ENCODE measurements at places on chromosomes 16 and 17.

GRCh38 chr17:74547736-74548135 lies 1.8 kb upstream of the CD300C start:
- no peak for DNase-seq

GRCh38 chr17:9985646-9986045 lies 80.6 kb upstream of the RCVRN start:
- no peak for DNase-seq

GRCh38 chr16:30359871-30360170 lies 4.7 kb upstream of the CD2BP2 start:
- no peak for DNase-seq

- peak; percentile 66 for DNase-seq
Observed at GRCh38 chr16:2473999-2474876, 689 bp upstream of the TBC1D24 start.

DNA sequence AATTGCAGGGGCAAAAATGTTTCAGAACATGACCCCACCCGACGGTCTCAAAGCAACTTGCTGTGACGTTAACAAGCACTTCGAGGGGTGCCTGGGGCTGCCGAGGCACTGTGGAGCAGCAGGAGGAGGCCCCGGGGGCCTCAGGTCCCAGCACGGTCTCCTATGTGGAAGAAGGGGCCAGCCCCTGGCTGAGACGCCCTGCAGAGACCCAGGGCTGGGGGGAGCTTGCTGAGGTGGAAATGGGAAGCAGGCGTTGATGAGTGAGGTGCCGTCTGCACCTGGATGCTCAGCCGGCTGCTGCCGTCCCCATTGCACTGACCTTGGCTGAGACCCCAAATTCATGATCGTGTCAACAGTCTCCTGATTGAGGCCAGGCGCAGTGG lies 46.5 kb downstream of the NT5M start:
- DNase-seq: no peak

DNA sequence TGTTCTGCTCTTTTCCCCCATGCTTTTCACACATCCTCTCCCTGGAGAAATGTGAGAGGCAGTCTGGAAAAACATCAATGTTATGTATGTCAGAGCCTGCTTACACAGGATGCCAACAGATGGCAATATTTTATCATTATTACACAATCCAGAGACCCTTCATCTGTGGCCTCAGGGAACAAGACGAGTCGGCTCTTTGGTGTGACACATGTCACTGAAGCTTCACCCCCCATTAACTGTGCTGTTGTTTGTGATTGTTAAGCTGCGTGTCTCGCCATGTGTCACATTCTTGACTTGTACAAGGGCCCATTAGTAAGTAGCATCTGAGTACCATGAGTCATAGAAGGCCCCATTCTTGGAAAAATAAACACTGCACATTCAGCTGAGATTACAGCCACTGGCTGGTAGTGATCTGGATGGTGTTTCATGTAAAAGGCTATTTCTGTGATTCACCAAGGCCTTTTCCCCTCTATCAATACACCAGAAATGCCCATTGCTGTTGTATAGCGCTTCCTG lies 682.1 kb upstream of the SOX9 start:
- DNase-seq: peak; percentile 95

- DNase-seq: no peak
Observed at GRCh38 chr17:32298721-32299579, 33.3 kb downstream of the RHBDL3 start.

DNA sequence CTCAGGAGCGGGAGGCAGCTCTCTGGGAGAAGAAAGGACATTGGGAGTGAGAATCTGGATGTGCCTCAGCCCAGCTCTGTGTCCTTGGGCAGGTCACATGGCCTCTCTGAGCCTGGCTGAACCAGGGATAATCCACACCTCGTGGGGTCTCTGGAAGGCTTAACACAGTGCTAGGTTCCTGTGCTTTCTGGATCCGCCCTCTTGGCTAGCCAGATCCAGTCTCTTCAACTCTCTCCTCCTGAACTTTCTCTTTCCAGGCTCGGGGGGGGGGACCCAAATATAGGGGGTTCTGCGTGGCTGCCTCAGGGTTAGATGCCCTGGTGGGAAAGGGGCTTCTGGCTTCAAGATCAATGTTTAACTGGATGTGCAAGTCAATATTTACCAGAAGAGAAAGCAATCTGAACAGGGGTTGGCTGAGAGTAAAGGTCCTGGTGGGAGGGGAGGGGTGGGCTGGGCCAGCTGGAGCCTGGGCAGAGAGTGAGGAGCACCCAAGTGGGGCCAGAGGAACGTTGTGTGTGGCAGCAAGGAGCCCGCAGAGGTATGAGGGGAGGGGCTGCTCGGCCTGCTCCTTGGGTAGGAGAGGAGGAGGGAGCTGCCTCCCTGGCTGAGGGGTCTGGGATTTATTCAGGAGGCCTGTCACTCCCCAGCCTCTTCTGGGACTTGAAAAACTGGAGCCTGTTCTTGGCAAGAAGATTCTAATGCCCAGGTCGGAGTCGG lies at the start of gene SERPINF2:
Gene SERPINF2 (plus strand): TSS at position 501 of the 717 bp plus-strand sequence. CDS start 2,125 bp downstream, outside the sequence.
- DNase-seq: peak; percentile 38

DNA sequence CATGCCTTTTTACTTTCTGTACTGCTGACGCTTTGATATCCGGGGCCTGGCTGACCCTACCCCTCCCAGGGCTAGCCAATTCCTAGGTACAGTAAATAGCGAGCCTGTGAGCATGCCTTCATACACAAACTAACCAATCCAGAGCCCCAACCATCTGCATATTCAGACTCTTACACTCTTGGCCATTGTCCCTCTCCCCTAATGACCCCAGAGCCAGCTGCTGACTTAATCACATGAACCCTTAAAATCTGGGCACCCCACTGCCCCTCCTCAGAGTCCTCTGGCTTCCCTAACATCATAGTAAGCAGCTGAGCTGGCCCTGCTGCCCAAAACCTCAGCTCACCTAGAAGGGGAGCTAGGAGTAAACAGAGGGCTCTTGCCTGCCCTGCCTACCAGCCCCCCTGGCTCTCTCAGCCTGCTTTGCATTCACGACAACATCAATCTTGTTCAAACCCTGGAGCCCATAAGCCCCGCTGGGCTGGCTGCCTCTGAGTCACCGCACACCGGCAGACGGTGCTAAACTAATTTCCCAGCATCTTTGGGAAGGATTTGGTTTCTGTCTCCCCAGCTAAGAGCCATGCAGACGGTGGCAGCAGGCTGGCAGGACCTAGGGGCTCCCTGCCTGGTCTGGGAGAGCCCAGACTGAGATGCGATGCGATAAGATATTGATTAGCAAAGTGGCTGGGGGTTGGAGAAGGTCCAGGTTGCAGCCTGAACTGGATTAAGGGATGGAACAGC lies 63.2 kb downstream of the CLEC19A start:
- peak; percentile 20 for DNase-seq

DNA sequence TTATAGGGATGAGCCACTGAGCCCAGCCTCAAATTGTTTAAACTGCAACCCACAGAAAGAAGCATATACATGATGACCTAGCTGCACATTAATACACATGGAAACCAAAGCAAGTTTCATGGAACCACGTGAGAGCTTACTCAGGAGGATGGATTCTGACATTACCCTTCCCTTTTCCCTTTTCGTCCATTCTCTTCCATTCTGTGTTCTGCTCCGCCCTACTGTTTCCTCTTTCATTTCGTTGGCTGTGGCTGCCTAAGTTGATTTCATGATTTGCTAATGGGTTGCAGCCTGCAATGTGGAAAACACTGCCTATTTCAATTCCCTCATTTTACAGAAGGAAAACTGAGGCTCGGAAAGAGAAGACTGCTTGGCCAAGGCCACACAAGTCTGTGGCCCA lies 176.5 kb downstream of the C16orf78 start:
- no peak for DNase-seq

GRCh38 chr16:84398701-84399100 lies 30.4 kb downstream of the ATP2C2 start:
- DNase-seq: no peak

GRCh38 chr16:74709441-74709877 lies 8.8 kb upstream of the MLKL start:
- peak; percentile 77 for DNase-seq

DNA sequence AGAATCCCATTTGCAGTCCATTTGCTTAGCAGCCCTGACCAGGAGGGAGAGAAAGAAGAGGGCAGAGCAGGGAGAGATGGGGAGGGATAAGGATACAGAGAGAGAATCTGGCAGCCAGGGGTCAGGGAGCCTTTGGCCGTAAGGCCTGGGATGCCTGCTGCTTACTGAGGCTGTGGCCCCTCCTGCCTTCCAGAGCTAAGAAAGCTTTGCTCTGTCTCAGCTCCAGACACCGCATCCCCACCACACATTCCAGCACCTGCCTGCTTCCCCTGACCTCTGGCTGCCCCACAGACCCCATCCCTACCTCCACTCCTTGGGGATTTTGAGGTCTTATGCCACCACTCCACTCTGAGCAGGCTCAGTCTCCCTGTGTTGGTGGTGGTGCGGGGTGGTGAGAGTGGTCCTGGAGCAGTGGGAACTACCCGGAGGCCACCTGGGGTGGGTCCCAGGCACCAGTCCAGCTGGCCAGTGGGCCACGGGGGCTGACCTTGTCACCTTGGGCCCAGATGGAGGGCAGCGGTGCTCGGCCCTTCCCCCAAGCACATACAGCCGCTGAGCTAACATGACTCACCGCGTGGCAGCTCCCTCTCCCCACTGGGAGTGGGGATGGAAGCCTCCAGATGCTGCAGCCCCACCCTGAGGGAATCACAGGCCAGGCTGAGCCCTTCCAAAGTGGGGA lies 58.3 kb downstream of the RAI1 start:
- no peak for DNase-seq

DNA sequence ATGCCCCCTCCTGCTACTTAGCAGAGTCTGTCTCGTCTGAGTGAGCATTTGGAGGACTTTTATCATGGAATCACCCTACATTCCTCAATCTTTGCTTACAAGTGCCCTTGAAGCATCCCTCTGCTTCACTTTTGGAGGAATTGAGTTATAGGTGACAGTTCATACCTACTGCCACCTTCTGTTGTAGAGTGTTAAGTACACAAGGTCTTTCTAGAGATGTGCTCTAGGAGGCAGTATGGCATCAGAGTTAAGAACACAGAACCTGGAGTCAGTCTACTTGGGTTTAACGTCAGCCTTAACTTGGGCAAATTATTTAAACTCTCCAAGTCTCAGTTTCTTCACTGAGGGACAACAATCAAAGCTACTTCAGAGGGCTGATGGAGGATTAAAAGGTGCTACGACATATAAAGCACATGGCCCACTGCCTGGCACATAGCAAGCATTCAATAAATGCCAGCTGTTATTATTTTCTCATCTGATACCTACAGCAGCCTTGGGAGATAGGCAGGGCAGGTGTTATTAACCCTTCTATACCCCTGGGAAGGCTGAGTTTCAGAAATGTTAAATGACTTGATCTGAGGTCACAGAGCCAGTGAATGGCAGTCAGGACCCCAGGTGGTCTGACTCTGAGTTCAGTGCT lies 62.2 kb downstream of the UTP18 start:
- peak; percentile 37 for DNase-seq

- no peak for DNase-seq
Observed at GRCh38 chr16:1687427-1688316, 9.6 kb downstream of the JPT2 start.

GRCh38 chr16:71796501-71797097 lies 12.0 kb downstream of the AP1G1 start:
- DNase-seq: no peak

DNA sequence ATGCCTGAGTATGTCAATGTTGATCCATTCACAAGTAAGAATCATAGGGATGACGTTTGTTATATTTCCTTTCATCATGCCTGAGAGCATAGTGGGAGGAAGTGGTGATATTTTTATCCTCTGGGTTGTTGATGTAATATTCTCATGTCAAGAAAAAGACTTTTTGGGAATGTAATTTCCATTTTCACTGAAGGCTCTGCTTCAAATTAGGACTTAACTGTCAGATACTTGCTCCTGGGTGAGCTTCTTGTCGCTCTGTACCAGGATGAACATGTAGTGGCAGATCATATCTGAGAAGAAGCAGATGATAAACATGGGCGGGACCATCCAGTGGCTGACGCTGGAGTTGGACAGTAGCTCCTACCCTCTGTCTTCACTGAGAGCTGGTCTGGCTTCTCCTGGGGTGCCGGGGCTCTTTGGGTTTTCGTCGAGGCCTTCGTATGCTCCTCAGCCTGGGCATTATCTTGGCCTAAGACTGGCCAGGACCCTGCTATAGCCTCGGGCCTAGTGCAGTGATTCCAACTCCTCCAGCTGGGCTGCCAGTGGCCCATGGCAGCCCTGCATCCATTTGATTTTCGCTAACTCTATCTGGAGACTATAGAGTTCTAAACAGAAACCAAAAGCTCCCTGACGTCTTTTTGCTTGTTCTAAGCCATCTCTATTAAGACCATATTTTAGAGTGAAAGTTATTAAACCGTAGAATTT lies 19.7 kb downstream of the CYB5B start:
- DNase-seq: peak; percentile 37

GRCh38 chr17:1171953-1172352 lies 7.8 kb downstream of the ABR start:
- no peak for DNase-seq

DNA sequence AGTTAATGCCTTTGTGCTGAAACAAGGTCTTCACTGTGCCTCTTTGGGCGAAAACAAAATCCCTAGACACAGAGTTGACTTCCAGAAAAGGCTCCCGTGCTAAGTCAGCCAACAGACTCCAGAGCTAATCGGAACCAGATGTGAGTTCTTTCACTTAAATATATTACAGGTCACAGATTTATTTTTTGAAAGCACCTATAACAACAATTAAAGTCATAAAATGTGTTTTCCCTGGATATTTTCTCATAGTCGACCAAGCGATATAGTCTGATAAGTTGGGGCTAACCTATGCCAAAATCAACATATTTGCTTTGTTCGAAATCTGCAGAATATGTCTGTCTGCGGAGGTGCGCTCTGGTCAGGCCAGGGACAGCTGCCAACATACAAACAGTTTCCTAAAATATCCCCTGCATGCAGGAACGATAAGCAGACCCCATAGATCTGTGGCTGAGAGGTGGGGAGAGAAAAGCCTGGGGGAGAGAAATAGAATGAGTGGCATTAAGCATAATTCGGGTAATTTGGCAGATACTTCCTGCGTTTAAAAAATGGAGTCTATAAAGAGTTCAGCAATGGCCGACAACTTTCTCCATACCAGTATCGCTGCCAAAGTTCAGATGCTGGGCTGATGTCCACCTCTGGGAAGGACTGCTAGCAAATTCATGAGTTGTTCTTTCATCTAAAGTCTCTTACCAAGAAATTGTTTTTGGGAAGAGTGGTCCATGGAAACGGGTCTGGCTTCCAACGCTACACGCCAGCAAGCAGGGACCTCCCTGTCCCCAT lies 50.8 kb upstream of the MYH10 start:
- peak; percentile 44 for DNase-seq

DNA sequence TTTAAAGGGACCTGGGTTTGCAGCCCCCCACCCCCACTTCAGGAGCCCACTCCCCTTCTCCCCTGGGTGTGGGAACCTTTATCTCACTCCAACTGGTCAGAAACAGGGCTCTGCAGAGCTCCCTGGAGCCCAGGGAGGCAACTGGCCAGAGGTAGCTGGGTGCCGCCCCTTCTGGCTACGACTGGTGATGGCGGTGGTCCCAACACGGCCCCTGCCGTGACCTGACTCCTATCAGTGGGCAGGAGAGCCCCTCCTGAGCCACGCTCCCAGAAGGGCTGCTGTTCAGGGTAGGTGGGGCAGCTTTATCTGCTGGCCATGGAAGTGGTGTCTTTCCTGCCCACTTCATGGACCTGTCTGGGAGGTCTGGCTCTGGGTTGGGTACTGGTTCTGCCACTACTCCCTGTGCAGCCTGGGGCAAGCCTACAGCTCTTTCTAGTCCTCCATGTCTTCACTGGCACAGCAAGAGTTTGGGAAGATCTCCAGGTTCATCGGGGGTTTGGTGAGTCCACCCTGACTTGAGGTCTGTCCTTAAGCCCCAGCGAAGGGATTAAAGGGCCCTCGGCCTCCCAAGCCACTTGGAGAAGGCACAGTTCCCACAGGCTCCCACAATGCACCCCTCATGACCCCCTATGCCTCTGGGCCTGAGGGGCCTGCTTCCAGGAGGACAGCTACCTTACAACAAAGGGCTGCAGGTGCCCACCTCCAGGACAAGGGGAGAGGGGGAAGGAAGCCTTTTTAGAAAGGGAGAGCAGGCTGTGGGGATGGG lies 5.5 kb upstream of the SREBF1 start:
- no peak for DNase-seq

Data from lung (tissue), 17 donors.